ENCODE measurements at places on chromosomes 11 and 22.

- no peak for DNase-seq
Measured at GRCh38 chr11:64232182-64232966, 2.0 kb upstream of the VEGFB start.

DNA sequence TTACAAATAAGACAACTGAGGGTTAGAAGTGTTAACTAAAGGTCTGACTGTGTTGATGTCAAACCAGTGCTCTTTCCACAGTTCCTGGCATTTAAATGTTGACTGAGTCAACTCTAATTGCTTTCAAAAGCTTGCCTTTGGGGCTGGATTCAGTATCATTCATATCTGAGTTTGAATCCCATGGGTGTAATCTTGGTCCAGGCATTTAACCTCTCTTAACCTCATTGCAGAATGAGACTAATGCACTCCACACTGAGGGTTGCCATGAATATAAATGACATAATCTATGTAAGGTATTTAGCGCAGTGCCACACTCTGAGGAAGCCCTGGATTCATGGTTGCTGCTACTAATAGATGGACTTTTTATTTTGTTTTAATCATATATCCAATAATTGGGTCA lies 274.3 kb downstream of the DDX10 start:
- no peak for DNase-seq

DNA sequence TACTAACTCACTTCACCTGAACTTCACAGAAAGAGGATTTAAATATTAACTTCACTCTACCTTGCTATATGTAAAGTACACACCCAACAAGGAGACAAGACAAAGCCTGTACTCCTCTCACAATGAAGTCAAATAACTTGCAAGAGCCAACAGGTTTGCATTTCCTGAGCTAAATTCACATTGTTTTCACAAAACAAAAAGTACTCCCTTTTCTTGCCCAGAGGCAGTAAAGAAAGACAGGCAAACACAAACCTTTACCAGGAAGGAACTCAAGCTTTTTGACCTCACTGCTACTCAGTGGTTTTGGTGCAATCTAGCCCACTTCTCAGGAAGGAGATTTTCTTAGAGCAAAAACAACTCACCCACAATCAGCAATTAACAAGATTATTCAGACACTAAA lies 15.7 kb downstream of the USP28 start:
- no peak for DNase-seq

DNA sequence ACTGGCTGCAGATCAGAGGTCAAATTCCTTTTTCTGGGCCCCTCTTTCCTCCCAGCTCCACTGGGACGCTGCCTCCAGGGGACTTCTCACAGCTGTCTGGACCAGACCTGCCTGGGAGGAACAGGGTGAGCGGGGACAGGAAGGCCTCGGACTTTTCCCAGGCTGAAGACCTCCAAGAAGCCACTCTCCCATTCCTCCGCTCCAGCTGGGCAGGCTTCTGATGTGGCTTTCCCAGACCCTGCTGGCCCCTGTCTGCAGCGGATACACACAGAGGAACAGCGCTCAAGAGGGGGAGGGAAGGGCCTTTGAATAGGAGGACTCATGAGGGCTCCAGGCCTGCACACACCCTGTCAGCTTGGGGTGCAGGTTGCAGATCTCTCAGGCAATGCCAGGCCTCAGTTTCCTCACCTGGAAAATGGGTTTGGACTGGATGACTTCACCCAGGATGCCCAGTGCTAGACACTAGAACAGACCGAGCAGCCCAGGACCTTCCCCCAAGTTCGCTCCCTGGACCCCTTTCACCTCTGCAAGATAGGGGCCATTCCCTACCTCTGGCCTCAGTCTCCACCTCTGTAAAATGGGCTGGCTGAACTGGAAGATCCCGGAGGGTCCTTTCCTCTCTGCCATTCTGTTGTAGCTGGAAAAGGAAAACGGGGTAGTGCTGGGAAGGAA lies 36.6 kb downstream of the MB start:
- peak; percentile 8 for DNase-seq

- no peak for DNase-seq
Measured at GRCh38 chr11:2304506-2305139, 2.8 kb downstream of the TSPAN32 start.

DNA sequence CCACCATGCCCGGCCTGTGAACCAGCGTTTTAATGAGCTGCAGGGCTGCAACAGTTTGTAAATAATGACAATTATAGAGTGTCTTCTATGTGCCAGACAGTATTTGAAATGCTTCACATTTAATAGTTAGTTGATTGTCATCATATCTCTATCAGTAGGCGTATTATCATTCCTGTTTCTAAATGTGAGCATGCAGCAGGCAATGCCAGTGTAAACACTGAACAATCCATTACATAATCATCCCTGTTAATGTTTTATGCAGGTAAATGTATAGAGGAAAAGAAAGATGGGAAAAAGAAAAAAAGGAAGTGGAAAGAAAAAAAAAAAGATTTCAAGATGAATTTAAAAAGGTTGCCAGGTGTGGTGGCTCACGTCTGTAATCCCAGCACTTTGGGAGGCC lies 52.3 kb downstream of the ZBTB44 start:
- DNase-seq = no peak

- DNase-seq = no peak
Measured at GRCh38 chr11:46902694-46903093, 15.7 kb downstream of the LRP4 start.

- DNase-seq = no peak
Measured at GRCh38 chr11:128628686-128629085, 41.3 kb upstream of the ETS1 start.

- DNase-seq = no peak
Measured at GRCh38 chr11:1695548-1696108, 1.4 kb upstream of the KRTAP5-6 start.

DNA sequence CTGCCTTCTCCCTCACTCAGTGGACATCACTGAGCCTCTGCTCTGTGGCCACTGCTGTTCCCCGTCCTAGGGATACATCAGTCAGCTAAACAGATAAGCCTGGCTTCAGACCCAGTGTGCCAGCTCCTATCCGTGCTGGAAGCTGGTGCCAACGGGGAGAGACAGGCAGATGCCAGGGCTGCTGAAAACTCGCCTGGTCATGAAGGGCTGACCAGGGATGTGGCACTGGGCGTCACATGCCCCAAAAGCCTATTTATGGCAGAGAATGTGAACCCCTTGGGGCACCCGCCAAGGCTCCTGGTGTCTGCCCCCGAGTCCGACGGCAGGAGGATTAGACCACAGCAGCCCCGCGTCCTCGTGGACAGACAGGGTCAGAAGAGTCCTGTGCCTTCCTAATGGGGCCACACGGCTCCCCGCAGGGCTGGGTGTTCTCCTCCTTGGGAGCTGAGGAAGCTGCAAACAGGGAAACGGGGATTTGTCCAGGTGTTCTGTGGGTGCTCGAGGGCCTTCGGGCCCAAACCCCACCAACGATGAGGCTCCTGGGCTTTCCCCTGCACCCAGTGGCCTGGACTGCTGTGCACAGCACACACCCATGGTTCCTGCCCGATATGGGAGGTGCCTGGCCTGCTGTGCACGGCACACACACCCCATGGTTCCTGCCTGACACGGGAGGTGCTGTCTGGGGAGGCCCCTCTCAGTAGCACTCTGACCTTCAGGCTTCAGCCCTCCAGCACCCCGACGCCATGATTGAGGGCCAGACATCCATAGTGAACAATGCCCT lies 19.9 kb downstream of the ANO1 start:
- DNase-seq = no peak

DNA sequence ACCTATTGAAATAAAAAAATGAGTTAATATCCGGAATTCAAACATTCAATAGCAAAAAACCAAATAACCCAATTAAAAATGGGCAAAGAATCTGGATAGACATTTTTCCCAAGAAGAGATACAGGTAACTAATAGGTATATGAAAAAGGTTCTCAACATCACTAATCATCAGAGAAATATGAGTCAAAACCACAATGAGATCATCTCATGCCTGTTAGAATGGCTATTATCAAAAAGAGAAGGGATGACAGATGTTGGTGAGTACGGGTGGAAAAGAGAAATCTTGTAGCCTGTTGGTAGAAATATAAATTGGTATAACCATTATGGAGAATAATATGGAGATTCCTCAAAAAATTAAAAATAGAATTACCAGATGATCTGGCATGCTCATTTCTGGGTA lies 26.9 kb upstream of the OR6M1 start:
- no peak for DNase-seq

DNA sequence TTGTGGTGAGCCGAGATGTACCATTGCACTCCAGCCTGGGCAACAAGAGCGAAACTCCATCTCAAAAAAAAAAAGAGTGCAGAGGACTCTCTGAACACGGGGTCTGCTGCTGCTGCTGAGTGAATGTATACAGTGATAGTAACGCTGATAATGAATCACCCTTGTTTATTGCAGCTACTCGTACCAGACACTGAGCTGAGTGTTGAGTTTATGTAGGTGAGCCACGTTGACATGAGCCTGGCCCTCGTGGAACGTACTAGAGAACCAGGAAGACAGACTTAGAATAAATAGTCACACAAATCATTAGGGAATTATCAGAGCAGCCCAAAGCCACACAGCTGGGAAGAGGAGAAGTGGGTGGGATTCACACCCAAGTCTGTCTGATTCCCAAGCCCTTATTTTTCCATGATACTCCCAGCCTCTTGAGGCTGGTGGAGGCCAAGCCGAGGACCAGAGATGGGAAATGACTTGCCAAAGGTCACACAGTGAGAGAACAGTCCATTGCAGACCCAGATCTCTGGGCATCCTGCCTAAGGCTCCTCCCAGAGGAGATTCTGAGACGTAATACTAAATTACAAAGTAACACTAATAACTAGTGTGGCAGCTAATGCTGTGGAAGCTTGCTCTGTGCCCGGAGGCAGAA lies 34.8 kb downstream of the MB start:
- DNase-seq = no peak

- peak; percentile 56 for DNase-seq
Measured at GRCh38 chr11:119728651-119729580, at the start of gene NECTIN1. NECTIN1 (minus strand) TSS chr11:119729200; CDS start chr11:119728553, 647 bp downstream.

- no peak for DNase-seq
Measured at GRCh38 chr11:15107730-15108515, 6.8 kb upstream of the INSC start.

- no peak for DNase-seq
Measured at GRCh38 chr11:125192183-125192582, 27.6 kb downstream of the PKNOX2 start.

GRCh38 chr11:12099132-12099873 lies 11.1 kb upstream of the MICAL2 start:
- DNase-seq = no peak

DNA sequence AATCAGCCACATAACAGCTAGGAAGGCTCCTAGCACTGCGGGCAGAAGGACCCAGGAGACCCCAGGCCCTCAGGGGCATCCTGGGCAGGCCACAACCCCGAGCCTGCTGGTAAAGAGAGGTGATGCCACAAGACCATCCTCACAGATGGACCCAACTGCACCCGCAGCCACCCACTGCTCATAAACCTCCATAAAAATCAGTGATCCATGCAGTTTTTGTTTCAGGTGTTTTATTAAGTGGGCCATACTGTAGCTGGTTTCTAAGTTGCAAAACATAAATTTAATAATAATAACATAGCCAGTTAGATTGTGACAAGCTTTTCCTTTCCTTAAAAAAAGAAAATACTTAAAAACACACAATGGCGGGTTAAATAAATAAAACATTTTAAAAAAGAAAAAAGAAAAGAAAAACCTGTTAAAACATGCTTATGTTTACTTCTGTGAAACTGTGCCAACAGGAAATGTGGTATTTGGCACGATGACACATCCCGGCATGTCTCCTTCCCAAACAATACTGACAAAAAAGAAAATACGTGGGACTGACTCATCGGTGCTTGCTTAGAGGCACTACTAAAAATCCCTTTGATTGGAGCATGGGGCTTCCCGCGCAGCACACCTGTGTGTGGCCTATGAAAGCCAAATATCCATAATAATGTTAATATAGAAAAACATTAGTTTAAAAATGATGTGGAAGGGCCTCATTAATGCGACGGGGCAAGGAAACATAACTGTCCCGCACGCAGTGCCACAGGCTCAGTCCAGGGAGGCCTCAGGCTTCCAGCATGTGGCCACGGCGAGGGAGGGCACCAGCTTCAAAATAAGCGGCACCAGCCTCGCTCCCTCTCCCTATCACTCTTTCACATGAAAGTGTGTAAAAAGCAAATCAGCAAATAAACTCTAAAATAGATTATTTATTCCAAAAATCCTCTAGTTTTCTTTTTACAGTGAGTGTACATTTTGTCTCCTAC lies 47.5 kb upstream of the SCUBE2 start:
- peak; percentile 7 for DNase-seq

- DNase-seq = peak; percentile 15
Measured at GRCh38 chr11:111573821-111574249, 28.4 kb upstream of the SIK2 start.

- DNase-seq = peak; percentile 20
Measured at GRCh38 chr11:113475160-113475761, at the start of gene DRD2. DRD2 (minus strand) TSS chr11:113475398; CDS start chr11:113424651, 50,747 bp downstream.

GRCh38 chr11:69891421-69892236 lies 72.4 kb upstream of the FGF3 start:
- DNase-seq = no peak

GRCh38 chr11:95776859-95777258 lies 12.7 kb downstream of the FAM76B start:
- no peak for DNase-seq

DNA sequence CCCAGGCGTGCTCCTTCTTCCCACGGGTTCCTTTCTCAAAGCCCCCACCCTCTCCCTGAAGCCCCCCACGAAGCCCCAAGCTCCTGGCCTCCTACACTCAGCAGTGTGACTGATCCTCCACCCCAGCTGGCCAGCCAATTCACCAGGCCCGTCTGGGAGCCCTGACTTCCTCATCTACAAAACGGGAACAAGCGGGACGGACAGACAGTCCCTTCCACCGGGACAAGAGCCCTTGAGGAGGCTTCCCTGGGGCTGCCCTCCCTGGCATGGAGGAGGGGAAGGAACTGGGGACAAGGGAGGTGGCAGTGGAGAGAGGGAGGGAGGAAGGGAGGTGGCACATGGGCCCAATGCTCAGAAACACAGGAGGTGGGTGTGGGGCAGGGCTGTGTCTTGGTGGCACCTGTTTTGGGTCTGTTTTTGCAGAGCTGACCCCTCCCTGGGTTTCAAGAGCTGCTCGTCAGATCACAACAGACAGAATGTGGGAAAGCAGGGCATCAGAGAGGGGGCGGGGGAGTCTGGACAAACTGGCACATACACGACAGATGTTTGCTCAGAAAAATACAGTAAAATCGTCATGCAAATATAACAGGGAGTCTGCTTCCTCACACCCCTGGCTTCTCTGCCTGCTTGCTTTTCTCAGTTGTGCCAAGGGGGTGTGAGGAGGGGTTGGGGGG lies 56.8 kb downstream of the ELFN2 start:
- DNase-seq = peak; percentile 65

DNA sequence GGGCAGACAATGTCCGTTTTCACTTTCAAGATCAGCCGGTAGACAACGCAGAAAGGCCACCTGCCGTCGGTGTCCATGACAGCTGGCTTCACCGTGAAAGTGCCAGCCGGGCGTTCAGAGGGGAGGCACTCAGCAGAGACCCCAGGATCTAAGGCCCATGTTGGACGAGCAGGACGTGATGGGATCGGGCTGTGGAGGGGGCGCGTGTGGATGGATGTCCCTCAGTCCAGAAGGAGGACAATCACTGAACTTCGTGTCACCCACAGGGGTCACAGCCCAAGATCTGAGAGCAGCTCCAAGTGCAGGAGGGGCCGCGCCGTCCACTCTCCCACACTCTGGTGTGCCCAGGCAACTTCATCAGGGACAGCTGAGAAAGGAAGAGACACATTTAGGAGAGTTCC lies 164.4 kb downstream of the BRD1 start:
- DNase-seq = no peak

Measured in NCI-H524 (cell line).